ENCODE measurements at places on chromosomes 12 and 14. TPM values are rescaled to one million over a fixed set of nuclear protein-coding genes. Genes with fewer than 3 reads are reported as not detected.

GRCh38 chr14:21917699-21918436 is 244.2 kb upstream of the OR4E1 start:
- DNase-seq: peak; percentile 65

CLEC2B gene
- 92.8 TPM for polyA plus RNA-seq

APOLD1 gene
- polyA plus RNA-seq: not detected

DNA sequence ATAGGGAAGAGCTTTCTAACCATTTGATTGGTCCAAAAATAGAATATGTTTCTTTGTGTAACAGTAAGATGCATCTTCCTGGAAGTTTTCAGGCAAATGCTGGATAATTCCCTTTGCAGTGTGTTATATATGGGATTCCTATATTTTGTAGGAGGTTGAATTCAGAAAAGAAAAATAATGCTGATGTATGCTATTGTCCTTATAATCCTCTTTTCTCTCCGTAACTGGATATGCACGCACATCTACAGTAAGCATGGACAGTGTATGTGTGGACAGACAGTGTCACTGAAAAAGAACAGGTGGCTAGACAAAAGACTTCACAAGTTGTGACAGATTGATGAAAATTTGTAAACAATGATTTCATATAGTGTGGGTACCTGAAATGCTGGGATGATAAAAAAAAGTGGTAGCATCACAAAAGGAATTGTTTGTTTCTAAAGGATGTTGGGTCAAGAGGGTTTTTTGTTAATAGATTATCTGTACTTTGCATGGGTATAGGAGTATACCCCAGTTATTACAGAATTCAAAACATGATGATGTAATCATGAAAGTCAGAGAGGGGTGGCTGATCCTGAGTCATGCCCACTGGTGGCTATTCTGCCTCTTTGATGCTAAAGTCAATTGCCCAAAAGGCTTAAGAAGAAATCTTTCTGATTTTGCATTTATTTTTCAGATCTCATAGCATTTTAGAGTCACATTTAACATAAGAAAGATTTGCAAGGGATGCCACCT is 160.7 kb upstream of the TMTC1 start:
- no peak for DNase-seq

DNA sequence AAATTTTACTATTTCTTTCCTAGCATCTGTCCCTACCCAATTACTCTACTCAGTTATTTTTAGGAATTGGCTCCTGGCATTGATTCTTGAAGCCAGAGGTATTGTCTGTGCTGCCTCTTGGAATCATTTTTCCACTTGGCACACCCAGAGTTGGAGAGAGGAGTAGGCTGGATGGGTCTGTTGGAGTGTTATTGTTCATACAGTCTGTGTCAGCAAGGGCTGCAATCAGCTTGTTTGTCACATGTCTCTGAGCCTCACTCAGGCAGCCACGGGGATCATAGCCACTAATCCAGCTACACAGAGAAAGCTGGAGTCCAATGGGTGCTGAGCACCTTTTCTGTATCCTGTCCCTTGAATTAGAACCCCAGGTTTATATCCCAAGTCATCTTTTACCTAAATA is 176.0 kb upstream of the DYRK2 start:
- no peak for DNase-seq

DNA sequence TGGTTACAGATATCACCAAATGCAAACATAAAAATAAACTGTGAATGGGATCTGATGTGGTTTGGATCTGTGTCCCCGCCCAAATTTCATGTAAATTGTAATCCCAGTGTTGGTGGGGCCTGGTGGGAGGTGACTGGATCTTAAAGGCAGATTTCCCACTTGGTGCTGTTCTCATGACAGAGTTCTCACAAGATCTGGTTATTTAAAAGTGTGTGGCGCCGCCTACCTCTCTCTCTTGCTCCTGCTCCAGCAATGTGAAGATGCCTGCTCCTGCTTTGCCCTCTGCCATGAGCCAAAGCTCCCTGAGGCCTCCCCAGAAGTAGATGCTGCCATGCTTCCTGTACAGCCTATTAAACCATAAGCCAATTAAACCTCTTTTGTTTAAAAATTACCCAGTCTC is 47.8 kb downstream of the SLC25A21 start:
- no peak for DNase-seq

AP5M1 gene
- 42.7 TPM for polyA plus RNA-seq

FOXN4 gene
- not detected for polyA plus RNA-seq

DNA sequence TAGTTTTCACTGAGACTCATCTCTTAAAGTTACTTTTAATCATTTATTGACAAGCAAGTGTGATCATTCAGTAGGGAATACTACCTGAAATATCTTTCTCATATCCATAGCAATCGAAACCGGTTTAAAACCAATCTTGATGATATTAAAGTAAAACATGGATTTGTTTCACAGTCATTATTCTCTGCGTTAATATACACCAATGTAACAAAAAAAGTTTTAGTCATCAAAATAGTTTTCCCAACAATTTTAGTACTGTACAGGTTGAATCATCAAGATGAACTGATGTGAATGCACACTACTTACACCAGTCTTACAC is 137.0 kb upstream of the KRAS start:
- DNase-seq: no peak

DNA sequence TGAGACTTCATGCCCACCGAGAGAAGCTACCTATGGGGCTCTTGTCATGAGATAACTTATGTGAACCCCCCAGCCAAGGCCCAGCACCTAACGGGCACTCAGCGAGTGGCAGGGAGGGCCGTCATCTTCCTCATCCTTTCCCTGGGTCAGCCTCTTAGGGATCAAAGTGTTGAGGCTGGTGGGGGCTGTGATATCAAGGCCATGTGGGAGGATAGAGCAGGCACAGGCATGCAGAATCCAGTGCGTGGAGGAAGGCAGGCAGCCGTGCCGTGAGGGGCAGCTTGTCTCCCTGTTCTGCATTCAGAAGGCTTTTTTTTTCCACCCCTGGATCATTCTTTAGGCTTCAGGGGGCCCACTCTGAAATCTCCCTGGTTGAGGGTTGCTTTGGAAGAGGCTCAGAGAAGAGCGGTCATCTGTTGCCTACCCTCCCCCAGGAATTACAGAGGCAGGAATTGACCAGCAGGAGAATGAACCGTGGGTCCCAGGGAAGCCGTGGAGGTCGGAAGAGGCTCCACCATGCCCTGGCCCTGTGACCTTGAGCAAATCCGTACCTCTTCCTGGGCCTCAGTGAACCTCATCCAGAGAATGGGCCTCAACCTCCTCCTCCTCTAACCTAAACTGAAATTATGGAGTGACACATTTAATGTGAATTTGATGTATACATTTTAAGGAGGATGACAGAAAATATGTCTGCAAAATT is 62.8 kb downstream of the BEGAIN start:
- no peak for DNase-seq

- DNase-seq: no peak
Observed at GRCh38 chr14:73143003-73143402, 6.7 kb downstream of the PSEN1 start.

GLT1D1 gene
- 2.5 TPM for polyA plus RNA-seq

C12orf60 gene
- polyA plus RNA-seq: not detected

KLRB1 gene
- polyA plus RNA-seq: 303 TPM

- DNase-seq: no peak
Observed at GRCh38 chr14:21985081-21985480, 311.5 kb upstream of the OR4E1 start.

MUCL1 gene
- polyA plus RNA-seq: not detected

GRCh38 chr12:3251067-3251466 is 173.9 kb downstream of the TSPAN9 start:
- DNase-seq: no peak

DNA sequence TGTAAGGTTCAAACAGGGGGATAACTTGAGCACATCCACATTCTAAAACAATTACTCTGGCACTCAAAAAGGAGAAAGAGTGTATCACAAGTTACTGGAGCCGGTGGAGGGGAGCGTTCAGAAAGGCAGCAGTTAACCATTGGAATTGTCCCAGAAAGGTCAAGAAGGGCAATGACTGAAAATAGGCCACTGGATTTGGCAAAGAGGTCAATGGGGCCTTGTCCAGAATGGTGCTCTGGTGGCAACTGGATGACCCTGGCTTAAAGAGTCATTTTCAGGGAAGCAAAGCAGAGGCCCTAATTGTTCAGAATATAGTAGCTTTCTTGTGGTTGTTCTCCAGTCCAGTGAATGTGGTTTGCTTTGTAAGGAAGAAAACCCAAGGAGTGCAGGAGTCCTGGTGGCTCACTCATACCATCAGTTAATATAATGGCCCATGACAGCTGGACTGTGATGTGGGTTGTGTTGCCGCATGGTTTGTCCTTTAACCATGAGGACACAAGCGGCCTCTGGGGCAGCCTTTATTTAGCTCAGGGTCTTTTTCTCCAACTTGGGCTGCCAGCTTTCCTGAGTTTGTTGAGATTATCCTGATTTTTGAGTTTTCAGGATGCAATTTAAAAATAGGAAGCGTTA is 142.8 kb upstream of the PELI2 start:
- no peak for DNase-seq

DNA sequence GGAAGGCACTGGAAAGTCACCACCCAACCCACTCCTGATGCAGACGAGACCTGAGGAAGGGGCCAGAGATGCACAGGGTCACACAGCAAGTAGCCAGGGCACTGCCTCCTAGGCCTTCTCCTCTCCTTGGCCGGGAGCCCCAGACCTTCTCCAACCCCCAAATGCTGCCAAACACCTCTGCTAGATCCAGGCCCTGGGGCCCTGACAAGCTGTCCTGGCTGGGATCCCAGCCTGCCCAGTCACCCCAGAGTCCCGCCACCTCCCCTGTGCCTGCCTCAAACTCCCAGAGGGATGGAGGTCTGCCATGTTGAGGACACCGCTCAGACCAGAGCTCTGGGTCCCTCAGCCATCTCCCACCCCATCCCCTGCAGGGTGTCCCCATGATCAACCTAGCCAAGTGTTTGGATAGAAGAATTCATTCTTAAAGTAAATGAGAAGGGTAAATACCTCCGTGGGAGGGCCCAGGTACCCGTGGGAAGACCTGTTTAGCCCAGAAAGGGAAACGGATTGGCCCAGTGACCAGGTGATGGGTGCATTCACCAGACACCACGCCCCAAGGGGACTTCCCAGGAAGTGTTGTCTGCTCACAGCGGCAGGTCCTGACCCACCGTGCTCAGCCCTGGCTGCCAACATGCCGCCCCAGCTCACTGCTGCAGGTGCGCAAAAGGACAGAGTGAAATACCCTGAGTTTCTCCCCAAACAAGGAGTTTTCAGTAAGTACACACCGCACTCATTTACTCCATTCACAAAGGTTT is 4.6 kb upstream of the DIO3 start:
- no peak for DNase-seq

SLC25A3 gene
- polyA plus RNA-seq: 286 TPM

DNA sequence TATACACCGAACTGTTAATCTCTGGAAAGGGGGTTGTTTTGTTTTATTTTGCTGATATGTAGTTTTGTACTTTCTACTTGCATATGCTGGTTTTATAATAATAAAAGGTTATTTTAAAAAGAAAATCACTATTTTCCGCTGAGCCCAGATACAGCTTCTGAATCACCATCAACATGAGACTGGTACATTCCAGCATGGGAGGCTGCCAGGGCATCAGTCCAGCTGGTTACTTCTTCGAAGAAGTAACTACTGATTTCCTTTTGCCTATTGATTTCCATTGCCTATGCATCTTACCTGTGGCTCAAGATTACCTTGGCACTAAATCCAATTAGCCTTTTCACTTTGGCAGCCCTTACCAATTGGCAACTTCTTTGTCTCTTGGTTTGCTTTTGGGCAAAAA is 11.7 kb upstream of the OSBPL8 start:
- no peak for DNase-seq

GRCh38 chr14:22841311-22841710 is 4.9 kb downstream of the MMP14 start:
- no peak for DNase-seq

DNA sequence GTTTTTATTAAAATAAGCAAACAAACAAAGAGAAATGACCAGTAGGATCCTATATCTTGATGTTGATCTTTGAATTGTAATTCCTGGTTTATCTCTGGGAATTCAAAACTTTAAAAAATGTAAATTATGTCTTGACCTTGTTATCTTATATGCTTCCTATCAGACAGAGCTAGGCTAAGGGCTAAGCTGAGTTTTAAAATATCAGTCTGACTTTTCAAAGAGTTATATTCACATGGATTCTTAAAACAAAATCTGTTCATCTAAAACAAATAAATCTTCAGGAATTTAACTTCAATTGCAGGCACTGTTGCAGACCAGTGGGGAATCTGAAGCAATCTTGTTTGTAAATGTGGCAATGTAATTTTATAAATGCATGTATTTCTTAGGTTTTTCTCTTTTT is 1144.1 kb downstream of the LRFN5 start:
- no peak for DNase-seq

DNA sequence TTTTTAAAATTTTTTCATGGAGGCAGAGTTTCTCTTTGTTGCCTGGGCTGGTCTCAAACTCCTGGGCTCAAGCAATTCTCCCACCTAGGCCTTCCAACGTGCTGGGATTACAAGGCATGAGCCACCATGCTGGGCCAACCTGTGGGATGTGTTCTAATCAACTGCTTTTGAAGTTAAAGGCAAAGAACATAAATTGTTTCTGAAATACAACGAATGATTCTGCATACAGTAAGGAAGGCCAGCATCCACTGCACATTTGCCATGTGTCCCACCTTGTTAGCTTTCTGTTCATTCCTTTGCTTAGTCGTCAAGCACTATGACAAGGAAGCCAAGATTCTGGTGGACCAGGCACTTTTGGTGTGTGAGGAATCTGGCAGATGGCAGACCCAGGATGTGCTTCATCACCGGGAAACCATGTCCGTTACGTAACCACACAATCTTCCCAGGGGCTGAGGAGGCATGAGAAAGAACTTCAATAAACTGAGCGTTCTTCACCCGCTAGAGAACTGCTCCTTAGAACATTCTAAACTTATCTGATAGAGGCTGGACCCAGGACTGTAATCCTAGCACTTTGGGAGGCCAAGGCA is 24.5 kb downstream of the MOK start:
- no peak for DNase-seq

Measured in immature natural killer cell (primary cell).